Calu3 (cell line): ENCODE measurements at places on chromosomes 1 and 21. TPM values are rescaled to one million over a fixed set of nuclear protein-coding genes. Genes with fewer than 3 reads are reported as not detected.

Gene OR2L8
- total RNA-seq = not detected in 2 replicates

Gene ATP6V1G3
- not detected in 2 replicates for total RNA-seq

Gene LCE1E
- not detected in 2 replicates for total RNA-seq

GRCh38 chr1:110207831-110208230 is 2.3 kb upstream of the KCNC4 start:
- no peak overlapping the region for H3K27ac ChIP-seq
- peak; percentile 76 for DNase-seq
- H3K27me3 ChIP-seq = no peaks in the 10 kb centered on the region
- H3K4me3 ChIP-seq = no peak overlapping the region

DNA sequence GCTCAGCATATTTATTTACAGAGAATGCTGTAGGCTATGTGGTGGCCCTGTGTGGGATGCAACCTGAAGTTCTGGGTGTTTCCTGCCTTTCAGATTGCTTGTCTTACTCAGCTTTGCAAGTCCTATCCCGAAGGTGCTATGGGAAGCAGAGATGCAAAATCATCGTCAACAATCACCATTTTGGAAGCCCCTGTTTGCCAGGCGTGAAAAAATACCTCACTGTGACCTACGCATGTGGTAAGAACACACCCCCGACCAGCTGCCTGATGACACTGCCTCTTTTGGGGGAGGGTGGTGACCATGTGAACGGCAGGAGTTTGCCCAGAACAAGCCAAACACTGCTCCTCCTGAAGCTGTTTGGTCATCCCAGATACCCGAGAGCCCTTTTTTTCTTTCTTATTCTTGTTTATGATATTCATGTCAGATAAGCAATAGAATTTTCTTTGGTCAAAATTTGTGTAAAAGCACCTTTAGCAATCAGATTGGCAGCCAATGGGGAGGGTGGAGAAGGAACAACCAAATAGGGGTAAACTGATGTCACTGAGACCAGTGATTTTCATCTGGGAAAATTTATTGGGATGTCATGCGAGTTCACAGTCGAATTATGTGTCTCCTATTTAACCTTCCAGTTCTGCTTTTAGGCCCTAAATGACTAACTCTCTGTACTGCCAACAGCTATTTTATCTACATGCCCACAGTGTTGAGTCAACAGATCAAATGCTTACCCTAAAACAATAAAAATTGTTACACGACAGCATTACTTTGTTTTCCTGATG is 82.6 kb downstream of the EVA1C start:
- no peak for DNase-seq
- H3K36me3 ChIP-seq = no peaks in the 10 kb centered on the region
- no peak overlapping the region for H3K4me3 ChIP-seq

DNA sequence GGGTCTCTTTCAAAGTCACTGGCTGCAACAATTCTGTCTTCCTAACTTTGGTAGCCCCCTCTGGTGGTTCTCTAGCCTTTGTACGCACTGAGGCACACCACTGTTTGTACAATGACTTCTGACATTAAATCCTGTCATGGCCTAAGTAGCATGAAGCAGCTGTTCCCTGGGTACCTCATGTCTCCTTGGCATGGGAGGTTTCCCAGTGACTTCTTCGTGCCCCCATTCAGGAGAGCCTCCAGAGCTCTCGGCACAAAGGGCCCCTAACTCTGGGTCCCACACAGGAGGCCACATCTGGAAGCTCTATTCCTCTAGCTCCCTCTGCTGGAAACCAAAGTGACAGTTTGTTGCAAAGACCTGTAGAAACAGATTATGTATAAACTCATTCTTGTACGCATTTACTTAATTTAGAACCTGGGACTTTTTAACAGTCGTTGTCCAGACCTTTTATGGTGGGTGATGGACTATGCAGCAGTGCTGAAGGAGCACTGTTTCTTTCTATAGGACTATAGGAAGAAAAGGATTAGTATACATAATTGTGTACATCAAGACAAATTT is 13.4 kb downstream of the SWT1 start:
- no peak overlapping the region for H3K27ac ChIP-seq
- no peak overlapping the region for H3K4me3 ChIP-seq
- DNase-seq = peak; percentile 41
- H3K27me3 ChIP-seq = no peaks in the 10 kb centered on the region

- peak overlapping the region; percentile 45 for H3K4me3 ChIP-seq
- H3K27me3 ChIP-seq = no peaks in the 10 kb centered on the region
- no peak for DNase-seq
- H3K36me3 ChIP-seq = peaks cover 7% of the 10 kb centered on the region
Observed at GRCh38 chr1:243841507-243841906, 8.5 kb downstream of the AKT3 start.

DNA sequence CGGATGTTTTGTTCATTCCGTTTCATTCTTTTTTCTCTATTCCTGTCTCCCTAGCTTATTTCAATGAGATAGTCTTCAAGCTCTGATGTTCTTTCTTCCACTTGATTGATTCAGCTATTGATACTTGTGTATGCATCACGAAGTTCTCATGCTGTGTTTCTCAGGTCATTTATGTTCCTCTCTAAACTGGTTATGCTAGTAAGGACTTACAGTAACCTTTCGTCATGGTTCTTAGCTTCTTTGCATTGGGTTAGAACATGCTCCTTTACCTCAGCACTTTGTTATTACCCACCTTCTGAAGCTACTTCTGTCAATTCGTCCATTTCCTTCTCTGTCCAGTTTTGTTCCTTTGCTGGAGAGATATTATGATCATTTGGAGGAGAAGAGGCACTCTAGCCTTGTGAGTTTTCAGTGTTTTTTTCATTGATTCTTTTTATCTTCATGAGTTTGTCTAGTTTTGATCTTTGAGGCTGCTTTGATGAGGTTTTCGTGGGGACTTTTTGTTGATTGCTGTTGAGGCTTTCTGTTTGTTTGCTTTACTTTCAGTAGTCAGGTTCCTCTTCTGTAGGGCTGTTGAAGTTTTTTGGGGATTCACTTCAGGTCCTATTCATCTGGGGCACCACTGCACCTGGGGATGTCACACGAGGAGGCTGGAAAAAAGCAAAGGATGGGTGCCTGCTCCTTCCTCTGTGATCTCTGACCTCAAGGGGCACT is 496.9 kb upstream of the LRRC7 start:
- H3K27ac ChIP-seq = no peak overlapping the region
- H3K36me3 ChIP-seq = no peaks in the 10 kb centered on the region
- no peak for DNase-seq
- no peaks in the 10 kb centered on the region for H3K4me1 ChIP-seq
- no peak overlapping the region for H3K4me3 ChIP-seq

Gene PALMD
- total RNA-seq = 6.8 and 19.2 TPM in 2 replicates

DNA sequence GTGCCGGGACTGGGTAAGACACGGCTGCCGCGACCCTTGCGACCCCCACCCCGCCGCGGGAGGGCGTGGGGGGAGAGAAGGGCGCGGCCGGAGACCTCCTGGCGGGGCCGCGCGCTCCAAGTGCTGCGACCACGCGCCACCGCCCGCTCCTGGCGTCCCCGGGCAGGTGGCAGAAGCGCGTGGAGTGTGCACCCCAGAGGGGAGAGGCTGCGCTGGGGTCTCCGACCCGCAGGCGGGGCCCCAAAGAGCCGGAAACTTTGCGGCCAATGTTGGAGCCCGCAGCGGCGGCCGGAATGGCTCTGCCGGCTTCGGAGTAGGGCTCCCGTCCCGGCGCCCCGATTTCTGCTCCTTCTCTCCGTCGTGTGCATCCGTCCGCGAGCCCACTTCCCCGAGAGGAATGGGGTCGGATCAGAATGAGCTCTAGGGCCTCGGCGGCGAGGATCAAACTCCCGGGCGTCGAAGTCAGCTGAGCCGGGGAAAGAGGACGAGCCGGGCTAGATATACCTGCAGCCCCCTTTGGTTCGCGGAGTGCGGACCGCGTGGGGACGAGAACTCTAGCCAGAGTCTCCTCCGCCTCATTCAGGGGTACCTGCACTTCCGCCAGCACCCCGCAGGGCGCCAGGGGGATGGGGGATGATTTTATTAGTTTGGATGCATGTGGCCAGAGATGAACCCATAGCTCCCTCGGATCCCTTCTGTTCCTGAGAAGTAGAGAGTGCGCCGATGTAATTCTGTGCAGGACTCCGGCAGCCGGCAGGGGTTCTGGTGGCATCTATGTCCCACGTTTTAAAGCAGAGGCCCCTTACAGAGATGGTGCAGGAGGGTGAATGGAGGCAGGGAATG is 751 bp downstream of the STUM start:
- H3K4me3 ChIP-seq = peak overlapping the region; percentile 51
- no peaks in the 10 kb centered on the region for H3K4me1 ChIP-seq
- peaks cover 3% of the 10 kb centered on the region for H3K36me3 ChIP-seq

Gene LIN28A
- not detected in 2 replicates for total RNA-seq

DNA sequence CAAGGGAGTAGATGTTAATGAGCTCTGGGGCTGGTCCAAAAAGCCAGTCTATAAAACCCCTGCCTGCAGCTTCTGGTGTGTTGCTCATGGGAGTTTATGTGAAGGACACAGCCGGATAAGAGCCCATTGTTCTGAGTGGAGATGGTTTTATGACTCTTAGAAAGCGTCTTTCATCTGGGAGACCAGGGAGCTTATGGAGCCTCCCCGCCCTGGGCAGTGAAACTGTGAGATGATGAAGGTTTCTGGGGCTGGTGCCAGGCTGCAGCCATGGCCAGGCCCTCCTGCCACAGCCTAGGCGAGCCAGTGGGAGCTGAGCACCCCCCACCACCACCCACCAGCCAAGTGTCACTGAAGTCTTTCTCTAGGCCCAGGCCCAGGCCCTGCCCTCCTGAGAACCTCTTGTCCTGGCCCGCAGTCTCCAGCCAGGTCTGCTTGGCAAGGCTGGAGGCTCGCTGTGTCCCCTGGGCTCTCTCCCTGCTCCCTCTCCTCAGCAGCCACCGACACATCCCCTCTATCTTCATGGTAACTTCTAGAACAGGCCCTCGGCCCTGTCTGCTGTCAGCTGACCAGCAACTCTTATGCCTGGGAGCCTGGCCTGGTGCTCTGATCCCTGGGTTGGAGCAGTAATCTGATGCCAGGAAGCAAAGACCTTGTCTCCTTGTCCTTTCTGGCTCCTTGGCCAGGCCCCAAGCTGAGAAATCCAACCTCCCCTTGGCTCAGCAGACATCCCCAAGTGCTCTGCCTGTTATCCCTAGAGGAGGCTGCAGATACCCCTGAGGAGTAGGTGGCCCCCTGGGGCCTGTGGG is 7.6 kb upstream of the ARHGEF10L start:
- H3K4me3 ChIP-seq = no peak overlapping the region
- peaks cover 17% of the 10 kb centered on the region for H3K4me1 ChIP-seq
- H3K27me3 ChIP-seq = no peaks in the 10 kb centered on the region
- DNase-seq = no peak
- no peak overlapping the region for H3K27ac ChIP-seq
- no peaks in the 10 kb centered on the region for H3K36me3 ChIP-seq
